NCI-H82 (cell line): ENCODE measurements at places on chromosomes 7 and 10.

DNA sequence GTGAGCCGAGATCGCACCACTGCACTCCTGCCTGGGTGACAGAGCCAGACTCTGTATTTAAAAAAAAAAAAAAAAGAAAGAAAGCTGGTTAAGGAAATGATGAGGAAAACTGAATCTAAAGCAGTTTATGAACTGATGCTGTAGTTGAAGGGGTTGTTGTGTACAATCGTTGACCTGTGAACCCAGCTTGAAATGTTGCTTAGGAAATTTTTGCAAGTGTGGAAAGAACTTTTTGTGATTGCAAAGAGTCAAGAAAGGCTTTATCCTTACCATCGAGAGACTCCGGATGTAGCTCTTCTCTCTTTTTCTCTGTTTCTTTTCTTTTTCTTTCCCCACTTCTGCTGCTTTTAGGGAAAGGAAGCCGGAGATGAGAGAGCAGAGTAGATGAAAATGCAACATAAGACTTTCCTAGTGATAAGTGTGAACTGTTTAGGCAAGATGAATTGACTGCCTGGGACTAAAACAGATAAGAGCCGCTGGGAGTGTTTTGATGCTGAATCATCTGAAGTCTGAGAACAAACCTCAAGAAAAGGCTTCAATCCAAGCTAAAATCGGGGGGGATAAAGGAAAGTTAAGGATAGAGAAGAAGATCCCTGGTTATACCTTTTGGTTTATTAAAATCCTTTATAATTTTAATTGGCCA is 69.0 kb downstream of the TAF3 start:
- no peak for DNase-seq

- DNase-seq: no peak
Observed at GRCh38 chr10:6055929-6056328, 6.2 kb downstream of the IL2RA start.

DNA sequence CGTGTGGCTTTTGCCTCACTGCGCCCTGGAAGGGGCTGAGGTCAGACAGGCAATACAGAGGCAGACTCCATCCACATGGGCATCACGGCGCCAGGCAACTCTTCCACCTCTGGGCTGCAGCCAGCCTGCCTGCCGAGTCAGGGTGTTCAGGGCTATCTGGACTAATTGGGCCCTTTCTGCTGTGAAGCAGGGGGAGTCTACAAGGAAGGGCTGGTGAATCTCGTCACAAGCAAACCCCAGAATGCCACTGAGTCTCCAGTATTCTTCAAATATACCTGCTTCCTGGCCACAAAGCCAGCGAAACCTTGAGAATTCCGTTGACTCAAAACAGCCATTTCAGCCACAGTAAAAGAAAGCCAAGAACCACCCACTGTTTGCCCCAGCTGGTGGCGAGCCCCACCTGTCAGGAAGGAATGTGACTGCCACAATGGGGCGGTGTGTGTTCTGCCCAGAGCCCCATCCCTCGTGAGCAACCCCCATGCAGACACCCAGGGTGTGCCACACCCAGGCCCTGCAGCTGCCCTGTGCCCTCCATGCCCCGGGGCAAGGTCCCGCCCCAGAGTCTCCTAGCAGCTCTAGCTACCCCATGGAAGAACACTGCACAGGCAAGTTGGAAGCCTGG is 117.3 kb downstream of the FAM53B start:
- no peak for DNase-seq

GRCh38 chr10:77207828-77208185 is 429.8 kb downstream of the KCNMA1 start:
- no peak for DNase-seq

DNA sequence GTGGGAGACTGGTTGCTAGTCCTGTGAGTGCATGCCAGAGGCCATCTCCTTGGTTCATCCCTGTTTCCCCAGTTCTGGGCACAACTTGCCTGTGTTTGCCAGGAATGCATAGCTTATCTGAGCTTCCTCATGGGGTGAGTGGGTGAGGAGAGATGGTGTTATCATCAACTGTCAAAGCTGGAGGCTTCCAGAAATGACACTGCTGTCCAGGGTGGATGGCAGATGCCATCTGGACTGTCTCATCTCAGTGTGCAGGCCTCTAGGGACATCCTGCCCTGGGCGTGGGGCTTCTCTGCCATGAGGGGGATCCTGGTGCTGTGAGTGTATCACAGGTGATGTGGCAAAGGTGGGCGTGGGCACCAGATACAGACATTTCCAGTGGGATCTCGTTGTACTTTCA is 328.6 kb downstream of the DPP6 start:
- DNase-seq: no peak

- peak; percentile 23 for DNase-seq
Observed at GRCh38 chr7:92754919-92755581, 81.3 kb downstream of the CDK6 start.

DNA sequence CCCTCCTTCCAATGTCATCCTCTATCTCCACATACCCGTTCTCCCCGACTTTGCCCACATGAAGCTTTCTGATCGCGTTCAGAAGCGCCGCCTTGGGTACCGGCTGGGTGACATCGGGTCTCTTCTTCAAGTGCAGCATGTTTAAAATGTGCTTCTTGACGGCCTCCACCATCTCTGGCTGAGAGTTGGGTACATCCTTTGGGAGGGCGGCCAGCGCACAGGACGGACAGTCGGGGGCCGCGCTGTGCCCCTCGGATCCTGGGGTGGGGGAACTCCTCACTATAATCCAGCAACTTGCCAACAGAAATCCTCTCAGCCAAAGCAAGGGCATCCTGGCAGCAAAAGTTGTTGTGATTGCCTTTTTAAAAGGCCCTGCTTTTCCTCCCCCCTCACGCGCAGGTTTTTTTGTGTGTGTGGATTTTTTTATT is 2.8 kb downstream of the INHBA start:
- DNase-seq: no peak

- peak; percentile 92 for DNase-seq
Observed at GRCh38 chr7:150378115-150378852, 846 bp upstream of the ZNF775 start.

DNA sequence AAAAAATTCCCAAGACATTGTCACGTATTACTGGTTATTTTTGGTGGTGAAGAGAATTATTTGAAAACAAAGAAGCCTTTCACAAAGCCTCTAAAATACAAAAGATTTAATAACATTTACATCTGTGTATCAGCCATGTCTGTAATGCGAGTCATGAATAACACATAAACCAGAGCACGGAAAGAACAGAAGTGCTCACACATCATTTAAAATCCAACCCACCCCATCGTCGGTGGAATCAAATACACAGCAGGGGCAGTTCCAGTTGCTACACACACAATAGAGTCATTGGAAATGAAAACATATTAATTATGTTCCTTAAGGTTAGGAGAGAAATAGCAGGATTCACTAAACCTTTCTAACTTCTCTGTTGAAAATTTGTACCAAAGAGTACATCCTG is 1097.3 kb downstream of the KCNMA1 start:
- no peak for DNase-seq

- DNase-seq: no peak
Observed at GRCh38 chr7:13126347-13126746, 438.9 kb downstream of the ARL4A start.
